ENCODE measurements at places on chromosomes 3 and 15. TPM values are rescaled to one million over a fixed set of nuclear protein-coding genes. Genes with fewer than 3 reads are reported as not detected.

DNA sequence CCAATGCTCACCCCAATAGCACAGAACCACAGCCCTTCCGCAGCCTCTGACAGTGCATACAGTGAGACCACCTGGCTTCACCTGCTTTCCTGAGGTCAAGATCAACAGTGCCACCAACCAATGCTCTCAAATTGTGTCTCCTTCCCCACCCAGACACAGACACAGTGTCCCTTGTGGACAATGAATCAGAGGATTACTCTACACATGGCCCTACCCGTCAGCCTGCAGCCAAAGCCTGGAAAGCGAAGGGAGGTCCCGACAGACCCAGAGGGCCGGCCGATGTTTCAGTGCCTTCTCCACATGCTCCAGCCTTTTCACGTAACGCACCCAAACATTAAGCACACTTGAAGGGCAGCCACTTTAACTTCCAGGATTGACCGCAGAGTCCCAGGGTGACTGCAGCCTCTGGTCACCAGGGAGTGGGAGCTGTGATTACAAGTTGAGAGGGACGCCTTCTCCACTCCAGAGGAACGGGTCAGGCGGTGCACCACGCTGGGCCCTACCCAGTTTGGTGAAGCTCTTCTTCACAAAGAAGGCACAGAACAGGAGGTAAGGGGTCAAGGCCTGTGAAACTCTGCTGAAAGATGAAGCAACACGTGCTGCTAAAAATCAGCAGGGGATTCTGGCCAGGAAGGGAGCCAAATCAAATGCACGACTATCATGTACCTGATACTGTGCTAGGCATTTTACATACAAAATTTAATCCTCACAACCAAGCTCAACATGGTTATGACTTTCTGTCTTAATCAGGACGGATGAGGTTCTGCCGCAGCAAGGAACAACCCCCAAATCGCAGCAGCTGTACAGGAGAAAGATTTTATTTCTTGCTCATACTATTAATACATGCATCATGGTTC, 17.2 kb downstream of the KLHL25 start:
- DNase-seq = no peak

DNA sequence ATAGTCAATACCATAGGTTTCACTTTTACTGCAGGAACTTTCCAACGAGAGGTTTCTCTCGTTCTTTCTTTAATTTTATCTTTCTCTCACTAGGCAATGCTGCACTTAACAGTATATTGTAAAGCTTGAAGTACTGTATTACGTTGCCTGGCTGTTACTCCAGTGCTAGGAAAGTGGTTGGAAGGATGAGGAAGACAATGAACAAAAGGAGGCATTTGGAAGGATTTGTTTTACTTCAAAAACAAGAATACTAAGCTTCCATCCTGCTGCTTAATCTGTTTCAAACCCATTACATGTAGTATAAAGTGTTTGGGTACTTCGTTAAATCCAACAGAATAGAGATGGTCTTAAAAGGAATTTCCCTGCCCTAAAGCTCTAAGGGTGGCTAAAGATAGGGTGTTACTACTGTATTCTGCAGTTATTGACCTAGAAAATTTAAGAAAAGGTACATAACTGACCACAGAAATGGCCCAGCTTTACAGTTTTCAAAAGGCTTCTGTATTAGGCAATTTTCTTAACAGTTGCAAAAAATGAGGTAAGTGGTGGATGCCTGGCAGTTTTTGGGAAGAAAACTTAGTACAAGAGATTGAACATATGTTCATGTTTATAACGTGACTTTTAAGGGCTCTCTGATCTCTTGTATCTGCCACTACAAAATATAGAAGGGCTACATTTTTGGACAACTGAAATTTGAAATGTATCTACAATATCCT, 785 bp upstream of the IFT57 start:
- DNase-seq = no peak

- DNase-seq = no peak
These were observed 29.3 kb upstream of the SLC28A1 start for GRCh38 chr15:84855136-84855535.

The SAMD7 gene
- not detected for total RNA-seq

The ITIH3 gene
- total RNA-seq = not detected

GRCh38 chr3:174100744-174101143, 703.2 kb downstream of the NLGN1 start:
- no peak for DNase-seq

DNA sequence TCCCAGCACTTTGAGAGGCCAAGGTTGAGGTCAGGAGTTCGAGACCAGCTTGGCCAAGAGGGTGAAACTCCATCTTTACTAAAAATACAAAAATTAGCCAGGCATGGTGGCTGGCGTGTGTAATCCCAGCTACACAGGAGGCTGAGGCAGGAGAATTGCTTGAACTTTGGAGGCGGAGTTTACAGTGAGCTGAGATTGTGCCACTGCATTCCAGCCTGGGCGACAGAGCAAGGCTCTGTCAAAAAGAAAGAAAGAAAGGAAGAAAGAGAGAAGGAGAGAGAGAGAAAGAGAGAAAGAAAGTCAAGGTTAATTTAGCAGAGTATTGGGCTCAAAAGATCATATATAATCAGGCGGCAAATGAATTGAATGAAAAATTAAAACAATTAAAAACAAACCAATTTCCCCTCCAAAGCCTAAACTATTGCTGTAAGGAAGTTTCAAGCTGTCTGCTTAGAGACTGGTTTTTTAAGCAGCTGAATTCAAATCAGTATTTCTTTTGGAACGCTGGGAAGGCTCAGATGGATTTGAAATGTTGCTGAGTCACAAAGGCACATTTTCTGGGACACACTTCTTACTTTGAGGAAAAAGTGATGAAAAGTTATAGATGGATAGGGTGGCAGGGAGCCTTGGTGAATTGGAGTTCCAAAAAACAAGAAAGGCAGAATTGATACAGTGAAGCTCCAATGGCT, 81.3 kb upstream of the BHLHE40 start:
- DNase-seq = no peak

The CCDC13 gene
- total RNA-seq = not detected

- DNase-seq = peak; percentile 22
These were observed at the start of gene LRRC2 for GRCh38 chr3:46566040-46566641. TSS of gene LRRC2 (minus strand) at chr3:46566302. CDS start at chr3:46551591, 14,711 bp downstream.

- DNase-seq = peak; percentile 66
These were observed 27.3 kb upstream of the FGD5 start for GRCh38 chr3:14791343-14791945.

The EFCAB12 gene
- 3.1 TPM for total RNA-seq

DNA sequence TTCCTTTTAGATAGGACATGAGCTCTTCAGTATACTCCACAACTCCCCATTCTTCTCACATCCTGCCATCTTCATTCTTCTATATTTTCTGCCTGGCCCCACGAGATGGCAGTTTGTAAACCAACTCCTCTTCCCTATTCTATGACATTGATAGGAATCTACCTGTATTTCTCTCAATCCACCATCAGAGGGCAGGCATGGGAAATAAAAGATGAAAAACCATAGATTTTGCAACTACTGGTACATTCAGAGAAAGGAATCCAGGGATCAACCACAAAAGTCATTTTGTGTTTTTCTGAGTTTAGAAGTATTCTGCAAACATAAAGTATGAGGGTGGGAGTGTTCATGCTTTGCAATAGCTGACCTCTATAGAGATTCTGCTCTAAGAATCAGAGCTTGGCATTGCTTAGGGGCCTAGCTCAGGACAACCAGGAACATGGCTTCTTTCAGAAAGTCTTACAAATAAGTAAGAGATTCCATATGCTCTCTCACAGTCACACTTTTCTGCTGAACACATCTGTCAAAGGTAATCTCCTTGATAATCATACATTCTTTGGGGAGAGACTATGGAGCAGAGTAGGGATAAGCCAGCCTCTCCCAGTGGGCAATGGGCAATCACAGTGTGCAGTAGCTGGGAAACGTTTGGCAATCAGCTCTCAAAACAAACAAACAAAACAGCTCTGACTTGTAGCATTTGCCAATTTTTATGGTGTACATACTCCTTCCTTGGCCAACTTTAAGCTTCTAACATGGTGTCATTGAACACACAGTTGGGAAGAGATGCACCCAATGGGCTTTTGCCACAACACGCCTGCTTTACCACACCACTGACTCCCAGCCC, 43.1 kb upstream of the SLC25A36 start:
- no peak for DNase-seq

DNA sequence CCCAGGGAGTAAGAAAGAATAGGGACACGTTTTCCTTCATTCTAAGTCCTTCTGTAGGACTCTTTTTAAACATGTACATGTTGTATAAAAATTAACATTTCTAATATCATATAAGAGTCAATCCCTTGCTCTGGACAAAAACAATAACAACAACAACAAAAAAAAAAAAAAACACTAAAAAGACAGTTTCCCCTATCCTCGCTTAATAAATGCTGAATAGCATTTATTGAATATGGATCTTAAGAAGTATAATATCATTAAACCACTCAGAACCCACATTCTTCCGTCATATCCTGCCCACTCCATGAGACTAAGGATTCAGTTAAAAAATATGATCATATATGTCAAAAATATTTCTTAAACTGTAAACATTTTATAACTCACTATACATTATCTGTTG, 145.1 kb downstream of the AQP9 start:
- DNase-seq = no peak

The IMPG2 gene
- 0.27 TPM for total RNA-seq

The MUC4 gene
- not detected for total RNA-seq

DNA sequence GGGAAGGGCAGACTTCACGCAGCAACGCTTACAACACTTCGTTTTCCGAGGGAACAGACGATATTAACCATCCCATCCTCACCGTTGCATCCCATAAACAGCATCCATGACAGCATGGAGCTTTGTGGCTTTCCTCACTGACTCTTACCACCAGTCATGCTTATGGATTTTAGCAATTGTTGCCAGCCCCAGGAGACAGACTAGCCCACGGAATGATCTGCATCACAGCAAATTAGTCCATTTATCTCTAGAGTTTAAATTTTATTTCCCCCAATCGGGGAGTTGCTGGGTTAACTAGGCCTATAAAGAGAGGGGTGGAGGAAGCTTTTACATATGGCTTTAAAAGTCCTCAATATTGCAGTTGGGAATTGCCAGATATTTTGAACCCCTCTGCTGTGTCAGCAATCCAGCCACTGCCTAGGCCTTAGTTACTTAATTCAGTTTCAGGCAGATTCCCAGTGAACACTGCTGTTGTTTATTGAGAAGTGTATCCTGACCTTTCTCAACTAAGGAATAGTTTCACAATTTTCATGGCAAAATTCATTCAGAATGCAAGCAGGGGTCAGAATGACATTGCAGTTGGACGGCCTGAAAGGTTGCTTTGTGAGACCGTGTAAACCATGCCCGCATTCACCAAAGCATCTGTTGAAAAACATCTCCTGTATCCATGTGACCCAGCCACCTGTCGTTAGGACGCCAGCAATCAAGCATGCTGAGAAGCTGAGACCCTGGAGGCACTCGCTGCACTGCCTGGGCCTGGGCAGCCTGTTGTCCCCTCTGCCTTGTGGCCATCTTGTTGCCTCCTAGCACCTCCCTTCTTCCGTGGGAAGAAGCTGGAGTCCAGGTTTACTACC, 397.4 kb upstream of the TPM1 start:
- DNase-seq = no peak

- DNase-seq = no peak
These were observed 8.3 kb downstream of the EOGT start for GRCh38 chr3:69005071-69005790.

The GP9 gene
- not detected for total RNA-seq

- DNase-seq = no peak
These were observed 211.0 kb upstream of the TTC14 start for GRCh38 chr3:180391001-180391400.

Data from CD8-positive, alpha-beta T cell (primary cell).